Kasumi-1 (cell line): ENCODE measurements at places on chromosomes 7 and 10.

DNA sequence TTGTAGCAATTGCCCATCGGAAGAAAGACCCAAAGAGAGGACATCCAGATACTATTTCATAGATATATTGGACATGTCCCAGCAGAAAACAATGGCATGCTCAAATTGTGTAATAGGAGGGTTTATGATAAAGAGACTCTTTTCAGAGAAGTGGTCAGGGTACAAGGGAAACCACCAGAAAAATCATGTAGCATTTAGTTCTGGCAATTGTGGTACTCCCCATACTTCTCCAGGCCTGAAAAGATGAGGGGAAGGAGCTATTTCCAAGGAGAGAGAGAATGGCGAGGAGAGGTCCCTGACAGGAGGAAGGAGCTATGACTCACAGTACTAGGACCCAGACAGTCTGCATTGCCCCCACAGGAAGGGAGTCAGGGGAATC, 68.4 kb upstream of the ADO start:
- DNase-seq, result no peak

- DNase-seq, result no peak
These were observed 13.0 kb downstream of the STK32C start for GRCh38 chr10:132294561-132295318.

DNA sequence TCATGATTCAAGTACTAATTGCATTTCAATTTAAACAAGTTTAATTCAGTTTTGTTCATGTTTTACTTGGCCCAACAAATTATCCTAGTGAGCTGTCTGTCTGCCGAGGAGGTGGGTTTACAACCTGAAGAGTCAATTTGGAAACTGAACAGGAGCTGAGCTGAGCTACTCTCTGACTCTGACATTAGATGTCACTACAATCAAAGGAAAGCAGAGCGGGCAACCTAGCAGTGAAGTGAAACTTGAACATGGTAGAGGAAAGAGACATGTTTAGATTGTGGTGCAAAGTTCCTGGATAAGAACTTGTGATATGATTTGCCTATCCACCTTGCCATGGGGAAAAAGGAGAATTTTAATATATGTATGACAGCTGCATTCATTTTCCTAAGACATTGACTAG, 9.6 kb upstream of the AGR3 start:
- peak; percentile 15 for DNase-seq

DNA sequence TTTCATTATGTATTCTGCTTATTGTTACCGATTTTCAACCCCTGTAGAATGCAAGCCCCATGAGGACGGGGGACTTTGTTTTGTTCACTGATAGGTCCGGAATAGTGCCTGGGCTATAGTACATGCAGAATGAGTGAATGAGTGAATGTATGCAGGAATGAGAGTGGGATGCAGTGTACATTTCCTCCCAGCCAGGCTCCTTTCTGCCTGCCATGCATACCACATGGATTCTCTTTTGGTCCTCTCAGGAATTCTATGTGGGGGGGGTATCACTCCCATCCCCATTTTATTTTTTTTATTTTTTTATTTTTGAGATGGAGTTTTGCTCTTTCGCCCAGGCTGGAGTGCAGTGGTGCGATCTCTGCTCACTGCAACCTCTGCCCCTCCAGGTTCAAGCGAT, 16.7 kb downstream of the TRIM56 start:
- no peak for DNase-seq

DNA sequence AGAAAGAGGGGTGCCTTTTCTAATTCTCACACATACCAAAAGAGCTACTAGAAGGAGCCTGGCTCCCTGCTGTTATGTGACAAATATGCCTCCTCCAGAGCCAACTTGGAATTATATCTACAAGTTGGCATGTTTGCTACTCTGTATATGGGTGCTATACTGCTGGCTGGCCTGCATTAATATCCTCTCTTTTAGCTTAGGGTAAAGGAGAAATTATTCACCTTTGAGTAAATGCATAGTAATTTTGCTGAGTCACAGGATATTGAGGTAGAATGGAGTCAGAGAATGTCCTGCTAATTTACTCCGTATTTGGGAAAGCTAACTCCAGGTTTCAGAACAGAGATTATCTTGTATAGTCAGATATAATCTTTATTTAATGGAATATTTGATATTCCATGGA, 24.2 kb upstream of the LIPN start:
- DNase-seq, result no peak

DNA sequence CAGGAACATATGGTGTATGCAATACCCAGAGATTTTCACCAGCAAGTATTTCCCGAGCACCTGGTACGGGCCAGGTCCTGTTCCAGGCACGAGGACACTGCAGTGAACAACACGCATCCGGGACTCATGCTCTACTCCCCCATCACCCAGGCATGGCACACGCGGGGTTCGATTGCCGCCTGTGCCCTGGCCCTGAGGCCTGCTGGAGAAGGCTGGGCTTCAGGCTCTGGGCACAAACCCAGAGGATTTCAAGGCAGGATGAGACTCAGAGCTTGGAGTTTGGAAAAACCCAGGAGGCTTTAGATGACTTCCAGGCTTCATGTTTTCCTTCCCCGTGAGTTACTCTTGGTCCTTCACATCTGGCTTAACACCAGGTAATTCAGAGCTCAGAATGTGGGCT, 143.5 kb downstream of the NEURL1 start:
- no peak for DNase-seq

GRCh38 chr10:17085011-17085725, 44.4 kb downstream of the CUBN start:
- no peak for DNase-seq

DNA sequence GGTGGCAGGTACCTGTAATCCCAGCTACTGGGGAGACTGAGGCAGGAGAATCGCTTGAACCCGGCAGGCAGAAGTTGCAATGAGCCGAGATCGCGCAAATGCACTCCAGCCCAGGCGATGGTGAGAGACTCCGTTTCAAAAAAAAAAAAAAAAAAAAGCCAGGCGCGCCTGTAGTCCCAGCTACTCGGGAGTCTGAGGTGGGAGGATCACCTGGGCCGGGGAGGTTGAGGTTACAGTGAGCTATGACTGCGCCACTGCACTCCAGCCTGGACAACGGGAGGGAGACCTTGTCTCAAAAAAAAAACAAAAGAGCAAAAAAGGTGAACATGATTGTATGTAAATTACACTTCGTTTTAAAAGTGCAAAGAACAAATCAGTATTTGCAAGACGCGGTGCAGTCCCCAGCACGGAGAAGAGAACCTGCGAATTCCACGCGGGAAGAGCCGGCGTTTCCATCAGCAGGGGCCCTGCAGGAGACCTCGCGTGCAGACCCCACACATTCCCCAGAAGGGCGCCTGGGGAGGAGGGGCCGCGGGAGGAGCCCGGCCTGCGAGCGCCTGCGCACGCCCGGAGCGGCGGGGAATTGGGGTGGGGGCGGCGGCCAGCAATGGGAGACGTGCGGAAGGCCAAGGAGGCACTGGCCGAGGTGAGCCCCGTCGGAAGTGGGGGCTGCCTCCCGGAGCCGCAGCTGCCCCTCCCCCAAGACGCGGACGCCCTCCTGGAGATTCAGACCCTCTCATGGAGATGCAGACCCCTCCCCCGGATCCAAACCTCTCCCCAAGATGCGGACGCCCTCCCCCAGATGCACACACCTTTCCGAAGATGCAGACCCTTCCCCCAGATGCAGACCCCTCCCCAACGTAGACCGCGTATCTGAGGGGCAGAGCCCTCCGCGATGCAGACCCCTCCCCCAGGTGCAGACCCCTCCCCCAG, 16.7 kb upstream of the SUN1 start:
- DNase-seq, result no peak

DNA sequence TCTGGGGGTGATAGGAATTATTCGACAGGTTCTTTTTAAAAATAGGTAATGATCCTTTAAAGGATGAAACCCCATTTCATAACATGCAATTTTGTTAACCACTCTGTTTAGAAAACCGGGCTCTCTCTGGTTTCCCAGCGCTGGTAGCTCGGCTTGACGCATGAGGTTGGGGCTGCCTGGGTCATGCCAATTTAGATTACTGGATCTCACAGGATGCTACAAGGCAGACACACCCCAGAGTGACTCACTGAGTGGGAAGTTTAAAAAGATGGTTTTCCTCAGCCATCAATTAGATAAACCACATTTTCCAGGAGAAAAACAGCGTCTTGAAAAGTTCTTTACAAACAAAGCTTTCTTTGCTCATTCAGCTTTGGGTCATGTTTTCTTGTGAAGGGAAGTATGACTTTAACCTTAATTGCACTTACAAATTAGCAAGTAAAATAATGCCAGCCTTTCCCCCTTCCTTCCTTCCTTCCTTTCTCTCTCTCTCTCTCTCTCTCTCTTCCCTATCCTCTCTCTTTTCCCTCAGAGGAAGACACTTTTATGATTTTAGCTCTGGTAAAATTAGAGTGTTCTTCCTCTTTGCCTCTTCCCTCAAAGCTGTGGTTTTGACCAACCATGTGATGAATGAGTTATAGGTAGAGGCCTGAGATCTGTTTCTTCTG, 99.8 kb downstream of the EPDR1 start:
- DNase-seq, result peak; percentile 27

GRCh38 chr7:122803323-122803722, 82.9 kb downstream of the CADPS2 start:
- no peak for DNase-seq
